CD4-positive, alpha-beta T cell treated with Interleukin-4 for 4 hours (primary cell): ENCODE measurements at places on chromosomes 5 and 9.

DNA sequence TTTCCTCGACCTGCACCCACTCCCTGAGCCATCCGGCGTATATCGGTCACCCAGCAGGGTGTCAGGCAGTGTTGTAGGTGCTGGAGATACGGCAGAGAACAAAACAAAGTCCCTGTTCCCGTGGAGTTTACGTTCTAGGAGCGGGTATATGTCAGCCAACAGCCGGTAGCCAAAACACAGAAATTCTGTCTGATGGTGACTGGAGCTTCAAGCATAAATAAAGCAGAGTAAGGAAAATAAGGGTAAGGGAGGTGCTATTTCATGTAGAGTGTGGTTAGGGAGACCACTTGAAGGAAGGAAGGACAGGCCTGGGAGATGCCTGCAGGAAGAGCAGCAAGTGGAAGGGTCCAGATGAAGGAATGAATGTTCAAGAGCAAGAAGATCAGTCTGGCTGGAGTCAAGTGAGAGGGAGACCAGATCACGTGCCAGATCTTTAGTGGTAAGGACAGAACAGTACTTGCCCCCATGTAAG lies 783 bp upstream of the ZFR start:
- no peak for DNase-seq

GRCh38 chr5:58080573-58080972 lies 379.3 kb downstream of the PLK2 start:
- DNase-seq, result no peak

GRCh38 chr9:128702949-128703615 lies 779 bp downstream of the PKN3 start:
- no peak for DNase-seq

DNA sequence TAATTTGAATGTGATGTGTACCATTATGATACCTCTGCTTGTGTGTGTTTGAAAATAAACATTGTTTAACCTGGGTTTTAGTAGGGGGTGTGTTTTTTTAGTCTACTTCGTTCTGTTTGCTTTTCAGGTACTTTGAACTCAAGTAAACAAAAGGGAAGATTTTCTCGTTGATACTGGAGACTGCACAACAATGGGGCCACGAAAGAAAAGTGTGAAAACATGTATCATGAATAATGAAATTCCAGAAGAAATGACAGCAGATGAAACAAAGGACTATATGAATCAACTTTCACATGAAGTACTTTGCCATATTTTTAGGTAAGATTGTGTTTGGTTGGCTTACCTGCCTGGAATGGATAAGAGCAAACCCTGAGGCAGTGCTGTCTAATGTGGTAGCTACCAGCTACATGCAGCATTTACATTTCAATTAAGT lies 10.8 kb downstream of the FBXO38 start:
- no peak for DNase-seq

GRCh38 chr5:110707260-110707844 lies 19.1 kb downstream of the TMEM232 start:
- DNase-seq, result no peak
